ENCODE measurements at places on chromosomes 11 and 22.

GRCh38 chr11:2346014-2346413 lies 31.1 kb upstream of the CD81 start:
- DNase-seq = no peak

GRCh38 chr11:45669146-45669545 lies 3.7 kb upstream of the CHST1 start:
- DNase-seq = no peak

- no peak for DNase-seq
Measured at GRCh38 chr11:79054636-79055035, 386.2 kb downstream of the TENM4 start.

- DNase-seq = no peak
Measured at GRCh38 chr11:119787074-119787461, 58.1 kb upstream of the NECTIN1 start.

- DNase-seq = no peak
Measured at GRCh38 chr11:47510209-47510608, 42.7 kb downstream of the CELF1 start.

DNA sequence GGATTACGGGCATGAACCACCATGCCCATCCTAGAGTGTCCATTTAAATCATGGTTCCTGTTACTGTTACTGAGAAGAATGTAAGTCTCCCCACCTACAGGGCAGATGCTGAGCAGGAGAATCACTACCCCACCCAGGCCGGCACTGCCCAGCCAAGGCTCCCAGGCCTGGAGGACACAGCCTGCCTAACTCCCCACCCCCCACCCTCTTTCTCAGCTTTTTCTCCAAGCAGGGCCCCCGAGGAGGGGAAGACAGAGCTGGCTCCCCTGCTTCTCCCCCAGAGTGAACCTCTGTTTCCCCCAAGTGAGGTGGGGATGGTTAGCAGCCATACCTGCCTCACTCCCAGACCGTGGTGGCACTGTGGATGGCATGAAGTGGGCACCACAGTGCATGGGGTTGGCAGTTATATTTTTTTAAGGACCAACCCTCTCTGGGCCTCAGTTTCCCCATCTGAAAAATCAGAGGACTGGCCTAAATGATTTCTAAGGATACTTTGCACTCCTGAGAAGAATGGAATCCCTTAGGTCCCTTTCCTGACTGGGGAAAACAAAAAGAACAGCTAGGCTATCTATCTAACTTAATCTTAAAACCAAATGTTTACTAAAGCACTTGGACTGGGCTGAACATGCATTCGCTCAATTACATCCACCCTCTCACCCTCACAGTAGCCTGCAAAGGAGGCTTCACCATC lies 5.0 kb downstream of the CBX7 start:
- DNase-seq = no peak

DNA sequence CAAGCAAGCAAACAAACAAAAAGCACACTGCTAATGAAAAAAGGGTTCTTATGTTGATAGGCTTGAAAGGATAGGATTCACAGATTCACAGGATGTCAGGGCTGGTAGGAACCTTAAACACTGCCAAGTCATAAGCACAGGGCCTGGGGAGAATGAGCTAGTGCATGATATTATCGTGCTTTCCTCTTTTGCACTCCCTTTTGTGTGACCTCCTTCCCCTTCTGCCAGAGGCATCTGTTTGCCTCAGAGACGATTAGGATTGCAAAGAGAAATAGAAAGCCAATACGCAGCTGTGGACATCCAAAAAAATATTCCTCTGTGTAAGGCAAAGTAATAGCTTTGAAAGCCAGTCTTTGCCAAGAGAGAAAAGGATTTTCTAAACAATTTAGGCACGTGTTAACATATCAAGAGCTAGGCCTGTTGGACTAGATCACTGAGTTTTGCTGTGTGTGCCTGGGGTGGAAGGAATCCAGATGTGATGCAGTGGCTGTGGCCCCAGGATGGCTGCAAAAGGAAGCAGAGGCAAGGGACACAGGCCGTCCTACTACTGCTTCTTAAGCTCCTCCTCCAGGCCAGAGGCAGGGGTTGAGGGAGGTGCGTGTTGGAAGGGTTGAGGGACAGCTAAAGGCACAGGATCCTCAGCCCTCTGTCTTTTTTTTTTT lies 30.6 kb downstream of the MCHR1 start:
- no peak for DNase-seq

DNA sequence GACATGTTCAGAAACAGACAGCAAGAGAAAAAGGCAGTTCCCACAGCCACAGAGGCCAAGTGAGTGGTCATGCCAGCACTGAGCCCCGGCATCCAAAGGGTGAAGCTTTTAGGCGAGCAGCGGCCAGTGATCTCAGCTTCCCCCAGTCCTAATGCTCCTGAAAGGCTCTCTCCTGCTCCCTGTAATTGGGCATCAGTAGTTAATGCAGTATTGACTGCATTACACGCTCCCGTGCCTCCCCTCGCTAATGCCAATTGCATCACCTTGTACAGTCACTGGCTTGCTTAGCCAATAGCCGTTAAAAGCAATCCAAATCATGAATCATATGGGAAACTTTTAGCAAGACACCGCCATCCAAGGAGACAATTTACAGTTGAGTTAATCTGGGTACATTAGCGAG lies 4.9 kb downstream of the LMO1 start:
- no peak for DNase-seq

- DNase-seq = no peak
Measured at GRCh38 chr11:119414321-119414720, 8.7 kb downstream of the THY1 start.

DNA sequence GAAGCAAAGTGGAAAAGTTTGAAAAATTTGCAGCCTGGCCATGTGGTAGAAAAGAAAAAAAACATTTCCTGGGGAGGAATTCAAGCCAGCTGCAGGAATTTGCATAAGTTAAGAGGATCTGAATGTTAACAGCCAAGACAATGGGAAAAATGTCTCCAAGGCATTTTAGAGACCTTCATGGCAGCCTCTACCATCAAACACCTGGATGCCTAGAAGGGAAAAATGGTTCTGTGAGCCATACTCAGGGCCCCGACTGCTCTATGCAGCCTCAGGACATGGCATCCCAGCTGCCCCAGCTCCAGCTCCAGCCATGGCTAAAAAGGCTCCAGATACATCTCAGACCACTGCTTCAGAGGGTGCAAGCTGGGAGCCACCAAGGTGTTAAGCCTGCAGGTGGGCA lies 149.1 kb upstream of the SOX6 start:
- no peak for DNase-seq

GRCh38 chr11:58958500-58958899 lies 19.2 kb downstream of the GLYATL1 start:
- peak; percentile 25 for DNase-seq

DNA sequence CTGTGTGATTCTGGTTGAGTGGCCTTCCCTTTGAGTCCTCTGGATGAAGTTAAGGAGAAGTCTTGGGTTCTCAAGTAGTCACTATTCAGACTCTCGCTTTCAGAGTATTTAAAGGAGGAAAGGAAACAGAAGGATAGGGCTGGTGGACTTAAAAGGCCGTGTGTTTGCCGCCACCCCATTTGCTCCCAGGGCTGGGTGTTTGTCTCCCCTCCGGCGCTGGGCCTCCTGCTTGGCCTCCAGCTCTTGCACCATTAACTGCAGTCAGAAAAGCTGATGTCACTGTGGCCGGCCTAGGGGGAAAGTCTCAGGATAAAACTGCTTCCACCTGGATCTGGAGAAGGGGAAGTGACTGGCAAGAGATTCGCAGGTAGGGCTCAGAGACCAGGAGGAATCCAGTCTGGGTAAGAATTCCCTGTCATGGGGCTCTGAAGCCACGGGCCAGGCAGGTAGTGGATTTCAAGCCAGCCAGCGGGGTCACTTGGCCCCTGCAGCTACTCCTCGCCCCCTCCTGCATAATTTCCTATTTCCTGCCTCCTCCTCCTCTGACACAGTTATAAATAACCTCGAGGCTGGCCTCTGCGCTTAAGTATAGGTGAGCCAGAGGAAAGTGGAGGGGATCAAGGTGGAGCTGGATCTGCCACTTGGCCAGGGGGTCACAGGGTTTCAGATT lies 17.1 kb downstream of the TIMP3 start:
- no peak for DNase-seq

GRCh38 chr11:113384551-113384950 lies 3.0 kb upstream of the ANKK1 start:
- no peak for DNase-seq

DNA sequence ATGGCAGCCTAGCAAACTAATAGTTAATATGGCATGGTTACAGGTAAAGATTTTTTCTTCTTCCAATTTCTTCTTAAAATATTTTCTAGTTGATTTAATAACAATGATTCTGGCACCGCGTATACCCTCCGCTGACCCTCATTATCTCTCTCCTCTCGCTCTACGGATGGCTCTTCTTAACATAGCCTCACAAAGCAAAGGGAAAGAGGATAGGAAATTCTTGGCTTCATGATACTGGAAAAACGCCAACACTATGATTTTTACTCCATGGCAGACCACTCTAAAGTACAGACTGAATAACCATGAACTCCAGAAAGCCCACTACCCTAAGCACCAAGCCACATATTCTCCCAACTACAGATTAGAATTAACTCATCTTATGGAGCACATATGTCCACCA lies 6.1 kb downstream of the PI4KA start:
- no peak for DNase-seq

DNA sequence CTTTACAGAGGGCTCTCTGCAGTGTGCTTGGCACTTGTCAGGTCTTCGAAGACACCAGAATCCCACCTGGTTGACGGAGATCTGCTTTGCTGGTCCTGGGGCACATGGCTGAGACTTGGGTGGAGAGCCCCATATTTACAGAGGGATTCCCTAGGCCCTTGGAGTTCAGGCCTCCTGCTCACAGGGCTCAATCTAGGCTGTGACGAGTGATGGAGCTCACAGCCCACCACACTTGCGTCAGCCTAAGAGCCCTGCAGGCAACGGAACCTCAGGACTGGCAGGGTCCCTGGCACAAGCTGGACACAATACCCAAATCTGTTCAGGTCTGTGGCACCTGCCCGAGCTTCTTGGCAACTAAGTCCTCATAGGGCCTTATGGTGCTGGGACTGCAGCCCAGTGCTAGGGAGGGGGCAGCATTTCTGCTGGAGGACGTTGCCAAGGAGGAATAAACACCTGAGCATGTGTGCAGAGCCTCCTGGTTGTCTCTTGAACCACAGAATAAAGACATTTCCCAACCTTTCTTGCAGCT lies 59.1 kb downstream of the KCNC1 start:
- DNase-seq = no peak

GRCh38 chr22:40043793-40044101 lies 49.0 kb downstream of the FAM83F start:
- DNase-seq = no peak

DNA sequence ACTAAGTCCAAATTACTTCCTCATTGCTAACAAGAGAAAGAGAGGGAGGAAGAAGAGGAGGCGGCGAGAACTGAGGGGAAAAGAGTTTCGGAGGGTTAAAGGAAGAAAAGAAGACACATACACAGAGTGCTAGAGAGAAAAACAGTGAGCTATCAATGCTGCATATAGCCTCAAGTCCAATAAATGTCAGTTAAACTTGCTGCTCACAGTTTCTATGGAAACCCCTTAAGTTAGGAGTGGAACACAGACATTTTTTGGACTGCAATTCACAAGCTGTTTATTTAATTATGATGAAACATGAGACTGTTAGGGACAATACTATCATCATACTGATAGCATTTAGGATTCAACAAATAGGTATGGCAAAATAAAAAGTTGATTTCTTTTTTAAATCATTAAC lies 1320.4 kb downstream of the LRRC4C start:
- no peak for DNase-seq
